ENCODE measurements at places on chromosomes 3 and 15.

GRCh38 chr3:25287291-25287884 lies 140.7 kb upstream of the RARB start:
- DNase-seq: no peak

DNA sequence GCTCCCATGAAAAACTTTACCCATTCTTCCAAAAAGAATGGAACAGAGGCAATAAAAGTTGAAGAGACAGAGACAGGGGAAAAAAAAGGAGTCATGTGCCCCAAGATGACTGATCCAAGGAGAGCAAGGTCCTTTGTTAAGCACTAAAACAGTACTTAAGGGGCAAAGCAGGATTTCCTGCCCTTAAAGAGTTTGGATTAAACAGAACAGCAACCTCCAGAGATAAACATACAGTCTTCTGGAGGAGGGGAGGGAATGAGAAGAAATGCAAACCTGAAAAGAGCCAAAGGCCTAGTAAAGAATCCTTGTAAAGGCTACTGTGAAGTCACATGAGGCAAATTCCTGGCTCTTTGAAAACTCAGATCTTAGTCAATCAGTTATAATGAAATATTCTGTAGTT lies 38.2 kb downstream of the SHQ1 start:
- no peak for DNase-seq

GRCh38 chr15:39486621-39487457 lies 94.0 kb upstream of the THBS1 start:
- DNase-seq: no peak

- DNase-seq: no peak
Observed at GRCh38 chr3:21524133-21524532, 226.9 kb downstream of the ZNF385D start.

DNA sequence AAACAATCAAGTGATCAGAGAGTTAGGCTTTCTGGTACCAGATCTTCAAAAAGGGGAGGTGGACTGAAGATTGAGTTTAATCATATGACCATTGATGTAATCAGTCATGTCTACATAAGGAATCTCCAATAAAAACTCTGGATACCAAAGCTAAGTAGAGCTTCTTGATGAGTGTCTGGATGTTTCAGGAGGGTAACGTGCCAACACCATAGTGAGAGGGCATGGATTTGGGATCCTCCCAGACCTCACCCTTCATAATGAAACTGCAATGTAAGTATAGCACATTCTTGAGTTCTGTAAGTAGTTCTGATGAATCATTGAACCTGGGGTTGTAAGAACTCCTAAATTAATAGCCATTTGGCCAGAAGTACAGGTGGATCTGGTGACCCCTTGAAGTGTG lies 21.3 kb downstream of the PGPEP1L start:
- no peak for DNase-seq

GRCh38 chr15:27037501-27037900 lies 66.5 kb downstream of the GABRG3 start:
- no peak for DNase-seq

DNA sequence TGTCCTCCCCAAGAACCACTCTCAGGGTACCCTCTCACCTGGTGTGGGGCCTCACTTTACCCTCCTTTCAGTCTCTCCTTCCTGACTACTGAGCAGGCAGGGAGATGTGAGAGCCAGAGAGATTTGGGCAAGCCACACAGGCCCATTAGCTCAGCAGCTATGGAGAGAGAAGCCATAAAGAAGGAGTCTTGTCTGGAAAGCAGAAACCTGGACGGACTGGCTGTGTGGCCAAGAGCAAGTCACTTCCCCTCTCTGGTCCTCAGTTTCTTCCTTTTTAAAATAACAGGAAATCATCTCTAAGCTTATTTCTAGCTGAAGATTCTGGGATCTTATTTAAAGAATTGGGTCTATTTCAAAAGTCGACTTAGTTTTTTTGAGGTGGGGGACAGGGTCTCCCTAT lies 65.8 kb upstream of the ZNF148 start:
- DNase-seq: no peak

- DNase-seq: no peak
Observed at GRCh38 chr15:80154336-80154735, 1.5 kb downstream of the FAH start.

- no peak for DNase-seq
Observed at GRCh38 chr3:184825121-184825820, 13.3 kb downstream of the VPS8 start.

DNA sequence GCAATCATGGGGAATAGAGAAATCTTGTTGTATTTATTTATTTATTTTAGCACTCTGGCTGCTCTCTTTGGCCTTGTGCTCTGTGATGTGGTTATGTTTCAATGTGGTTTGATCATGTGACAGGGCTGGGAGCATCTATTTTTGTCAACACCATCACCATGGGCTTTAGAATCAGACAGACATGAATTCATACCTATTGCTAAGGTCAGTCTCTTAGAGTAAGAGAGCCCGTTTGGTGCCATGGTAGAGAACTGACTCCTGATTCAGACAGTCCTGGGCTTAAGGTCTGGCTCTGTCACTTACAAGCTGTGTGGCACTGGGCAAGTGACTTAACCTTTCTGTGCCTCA lies 157.0 kb downstream of the RYR3 start:
- DNase-seq: no peak

Measured in right renal pelvis (tissue), 4 donors.